ENCODE measurements at places on chromosomes 7 and 10.

DNA sequence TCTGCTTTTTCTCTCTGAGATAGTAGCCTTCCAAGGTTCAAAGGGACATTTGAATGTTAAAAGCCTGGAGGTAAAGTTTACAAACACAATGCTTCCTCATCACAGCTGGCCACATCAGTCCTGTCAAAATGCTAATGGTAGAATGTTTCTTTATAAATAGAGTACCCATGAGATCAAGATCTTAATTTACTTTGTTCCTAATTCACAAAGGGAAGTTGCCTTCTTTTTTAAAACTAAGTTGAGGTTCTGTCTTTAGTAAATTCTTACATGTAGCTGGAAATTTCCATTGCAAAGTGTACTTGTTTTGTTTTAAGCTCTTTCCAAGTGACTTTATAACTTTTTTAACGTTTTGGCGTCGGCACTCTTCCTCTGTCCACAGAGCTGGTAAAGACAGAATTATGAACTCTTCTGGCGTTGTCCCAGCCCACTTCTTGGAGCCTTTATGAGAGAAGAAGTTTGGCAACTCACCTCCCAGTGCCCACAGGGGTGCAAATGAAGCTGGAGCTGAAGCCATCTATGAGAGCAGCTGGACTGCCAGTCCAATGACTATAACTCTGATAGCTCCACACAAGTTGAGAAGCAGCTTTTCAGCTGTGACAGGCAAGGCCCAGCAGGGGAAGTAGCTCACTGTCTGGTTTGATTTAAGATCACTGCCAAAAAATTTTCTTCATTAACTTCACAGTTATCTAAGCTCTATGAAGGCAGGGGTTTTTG lies 23.3 kb downstream of the FZD1 start:
- no peak for DNase-seq

DNA sequence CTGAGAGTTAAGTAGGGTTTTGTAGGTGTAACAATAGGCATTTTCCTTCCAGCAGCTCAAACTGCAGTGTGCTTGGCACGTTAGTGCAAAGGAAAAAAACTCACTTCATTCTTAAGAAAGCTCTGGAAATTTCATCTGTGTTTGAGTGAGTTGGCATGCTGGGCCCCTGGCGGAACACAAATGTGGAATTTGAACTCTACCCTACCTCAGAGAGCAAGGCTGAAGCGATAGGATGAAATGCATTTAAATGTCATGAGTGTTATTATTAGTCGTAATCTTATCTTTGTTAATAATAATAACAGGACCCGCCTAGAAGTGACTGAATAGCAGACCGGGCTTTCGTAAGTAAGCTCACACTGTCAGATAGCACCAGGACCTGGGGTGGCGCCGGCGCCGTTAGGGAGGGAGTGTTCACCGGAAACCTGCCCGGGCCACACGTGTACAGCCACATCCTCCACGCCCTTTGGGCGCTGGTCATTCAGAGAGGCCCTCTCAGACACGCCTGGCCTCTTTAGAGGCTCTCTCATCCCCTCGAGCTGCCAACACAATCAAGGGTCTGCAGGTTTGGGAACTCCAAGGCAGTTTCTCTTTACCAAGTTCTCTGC lies 63.5 kb downstream of the GRK5 start:
- peak; percentile 50 for DNase-seq

GRCh38 chr7:99313204-99313573 lies 12.5 kb upstream of the ARPC1A start:
- DNase-seq = no peak

GRCh38 chr10:49512121-49512809 lies 26.7 kb downstream of the ERCC6 start:
- DNase-seq = no peak

GRCh38 chr7:102321351-102322201 lies 34.7 kb downstream of the SPDYE6 start:
- no peak for DNase-seq

DNA sequence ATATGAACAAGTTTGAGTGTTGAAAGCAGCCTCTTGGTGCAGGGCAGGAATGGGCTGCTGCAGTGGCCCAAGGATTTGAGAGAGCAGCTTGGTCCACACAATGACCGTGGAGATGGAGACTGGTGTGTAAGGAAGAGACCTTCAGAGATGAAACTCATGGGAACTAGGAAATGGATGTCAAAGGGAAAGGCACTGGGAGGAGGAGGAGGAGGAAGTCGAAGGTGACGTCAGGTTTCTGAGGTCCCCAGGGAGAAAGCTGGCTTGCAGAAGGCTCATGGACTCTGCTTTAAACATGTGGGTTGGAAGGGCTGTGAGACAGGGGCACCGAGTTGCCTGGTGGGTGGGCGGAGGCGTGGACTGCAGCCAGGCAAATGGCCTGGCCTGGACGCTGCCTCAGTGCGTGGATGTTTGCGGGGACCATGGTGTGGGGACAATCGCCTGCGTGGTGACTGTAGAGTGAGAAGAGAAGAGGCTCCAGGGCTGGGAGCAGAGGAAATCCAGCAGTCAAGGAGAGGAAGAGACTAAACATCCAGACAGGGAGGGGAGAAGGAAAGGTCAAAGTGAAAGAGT lies 14.6 kb downstream of the C10orf71 start:
- DNase-seq = no peak

DNA sequence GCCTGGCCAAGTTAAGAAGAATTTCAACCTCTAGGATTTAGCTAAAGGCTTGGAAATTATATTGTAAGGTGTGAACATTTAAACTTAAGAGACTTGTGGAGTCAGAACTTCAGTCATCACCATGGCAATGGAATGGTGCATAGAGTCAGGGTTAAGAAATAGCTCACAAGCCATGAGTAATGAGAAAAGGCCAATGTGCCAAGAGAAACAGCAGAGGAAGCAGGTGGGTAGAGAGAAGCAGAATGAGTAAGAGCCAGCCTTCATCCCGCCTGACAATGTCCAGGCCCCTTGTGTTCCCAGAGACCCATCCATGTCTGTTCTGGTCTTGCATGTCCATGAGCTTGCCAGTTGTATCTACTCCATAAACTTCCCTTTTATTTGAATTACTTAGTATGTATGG lies 62.6 kb upstream of the TBX20 start:
- no peak for DNase-seq

DNA sequence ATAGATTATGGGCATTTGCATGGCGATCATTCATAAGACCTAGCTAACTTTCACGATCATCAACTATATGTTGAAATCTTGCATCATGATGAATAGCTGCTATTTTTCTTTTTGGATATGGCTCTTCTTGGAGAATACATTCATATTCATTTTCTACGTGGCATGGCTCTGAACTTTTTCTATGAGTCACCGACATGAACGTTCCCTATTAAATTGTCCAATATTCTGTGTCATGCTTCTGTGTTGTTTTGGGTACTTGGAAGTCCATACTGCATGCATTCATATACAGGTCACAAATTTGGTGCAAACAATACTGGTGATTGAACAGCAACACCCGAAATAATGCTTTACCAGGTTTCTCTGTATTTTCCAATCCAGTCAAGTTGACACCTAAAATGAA lies 37.9 kb upstream of the ANKRD1 start:
- no peak for DNase-seq

DNA sequence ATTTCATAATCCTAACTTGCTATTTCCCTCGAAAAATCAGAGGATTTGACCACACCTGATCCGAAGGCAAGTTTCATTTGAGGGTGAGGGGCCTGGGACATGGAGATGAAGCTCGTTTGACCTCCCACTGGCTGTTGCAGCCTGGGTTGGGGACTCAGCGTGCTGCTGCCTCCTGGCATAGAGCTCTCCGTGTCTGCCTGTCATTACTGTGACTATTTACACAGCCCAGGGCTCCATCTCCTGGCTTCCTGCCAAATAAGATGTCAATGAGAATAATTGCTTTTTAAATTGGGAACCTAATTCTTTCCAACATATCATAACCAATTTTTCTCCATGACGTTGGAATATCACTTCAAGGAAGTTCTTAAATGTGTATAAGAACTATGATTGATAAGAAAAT lies 139.3 kb upstream of the COBL start:
- DNase-seq = no peak

DNA sequence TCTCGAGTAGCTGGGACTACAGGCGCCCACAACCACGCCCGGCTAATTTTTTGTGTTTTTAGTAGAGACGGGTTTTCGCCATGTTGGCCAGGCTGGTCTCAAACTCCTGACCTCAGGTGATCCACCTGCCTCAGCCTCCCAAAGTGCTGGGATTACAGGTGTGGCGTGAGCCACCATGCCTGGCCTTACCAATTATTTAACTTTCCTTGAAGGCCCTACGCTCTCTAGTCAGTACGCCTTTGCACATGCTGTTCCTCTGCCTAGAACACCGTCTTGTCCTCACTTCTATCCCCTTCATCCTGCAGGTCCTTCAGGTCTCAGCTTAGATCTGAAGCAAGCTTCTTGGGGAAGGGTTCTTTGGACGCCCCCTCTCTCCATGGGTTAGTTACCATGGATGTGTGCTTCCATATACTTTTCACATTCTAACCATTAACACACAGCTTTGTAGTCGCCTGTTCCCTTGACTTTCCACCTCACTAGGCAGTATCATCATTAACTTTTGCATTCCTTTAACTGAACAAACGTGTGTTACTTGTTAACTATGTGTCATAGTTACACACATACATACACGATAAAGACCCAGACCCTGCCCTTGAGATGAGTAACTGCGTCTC lies 592 bp upstream of the ATP6V1F start:
- no peak for DNase-seq

Data from central memory CD8-positive, alpha-beta T cell (primary cell).